ENCODE measurements at places on chromosomes 12 and 14.

GRCh38 chr14:58812050-58812910 lies 174.5 kb downstream of the DACT1 start:
- DNase-seq = no peak

- no peak for DNase-seq
Measured at GRCh38 chr12:25710128-25710527, 157.0 kb upstream of the LMNTD1 start.

- no peak for DNase-seq
Measured at GRCh38 chr12:67085699-67086098, 183.5 kb upstream of the CAND1 start.

- DNase-seq = peak; percentile 31
Measured at GRCh38 chr12:124395284-124395752, 100.4 kb downstream of the RFLNA start.

- no peak for DNase-seq
Measured at GRCh38 chr12:26836201-26836600, 3.2 kb upstream of the ITPR2 start.

GRCh38 chr12:85457016-85457415 lies 177.0 kb downstream of the ALX1 start:
- no peak for DNase-seq

DNA sequence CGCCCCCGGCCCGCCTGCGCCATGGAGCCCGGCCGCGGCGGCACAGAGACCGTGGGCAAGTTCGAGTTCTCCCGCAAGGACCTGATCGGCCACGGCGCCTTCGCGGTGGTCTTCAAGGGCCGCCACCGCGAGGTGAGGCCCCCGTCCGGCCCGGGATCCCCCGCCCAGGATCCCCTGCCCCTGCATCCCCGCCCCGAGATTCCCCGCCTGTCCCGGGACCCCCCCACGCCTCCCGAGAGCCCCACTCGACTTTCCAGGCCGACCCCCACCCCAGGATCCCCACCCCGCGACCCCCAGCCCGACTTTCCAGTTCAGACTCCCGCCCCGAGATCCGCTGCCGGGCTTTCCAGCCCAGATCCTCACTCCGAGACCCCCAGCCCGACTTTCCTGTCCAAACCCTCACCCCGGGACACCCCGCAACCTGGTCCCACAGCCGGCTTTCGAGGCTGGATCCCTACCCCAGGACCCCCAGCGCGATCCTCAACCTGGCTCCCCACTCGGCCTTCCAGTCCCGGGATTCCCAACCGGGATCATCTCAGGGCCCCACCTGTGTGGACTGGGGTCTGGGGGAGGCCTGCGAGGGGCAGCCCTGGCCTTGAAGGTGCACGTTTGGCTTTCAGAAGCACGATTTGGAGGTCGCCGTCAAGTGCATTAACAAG lies 688 bp downstream of the ULK1 start:
- DNase-seq = peak; percentile 22

DNA sequence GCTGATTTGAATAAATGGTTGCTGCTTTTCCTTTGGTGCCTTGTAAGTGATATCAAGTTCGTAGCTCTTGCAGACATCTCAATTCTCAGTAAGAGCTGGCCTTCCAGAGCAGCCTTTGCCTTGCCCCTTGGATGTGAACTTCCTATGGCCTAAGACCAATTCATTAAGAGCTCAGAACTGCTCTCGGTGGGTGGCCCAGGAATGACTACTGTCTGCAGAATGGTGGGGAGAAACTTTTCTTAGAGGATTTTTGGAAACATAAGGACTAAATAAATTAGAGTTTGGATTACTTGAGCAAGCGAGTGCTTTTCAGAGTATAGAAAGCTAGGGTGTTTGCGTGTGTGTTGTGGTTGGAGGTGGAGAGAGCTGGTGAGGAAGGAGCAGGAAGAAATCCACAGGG lies 306.4 kb upstream of the TBX3 start:
- DNase-seq = no peak

DNA sequence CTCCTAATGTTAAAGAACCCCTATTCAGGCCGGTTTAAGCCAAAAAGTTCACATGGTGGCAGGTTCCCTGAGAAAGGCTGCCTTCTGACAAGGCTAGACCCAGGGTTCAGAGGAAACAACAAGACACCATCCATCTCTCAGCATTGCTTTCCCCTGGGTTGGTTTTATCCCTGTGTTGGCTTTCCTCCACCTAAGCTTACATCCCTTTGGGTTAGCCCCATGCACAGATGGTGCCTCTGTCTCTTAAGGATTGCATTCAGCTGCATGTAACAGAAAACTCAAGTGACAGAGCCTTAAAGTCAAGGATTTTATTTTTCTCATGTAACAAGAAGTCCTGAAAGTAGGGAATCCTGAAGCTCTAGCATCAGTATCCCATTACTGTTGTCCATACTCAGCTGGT lies 42.8 kb upstream of the RIN3 start:
- no peak for DNase-seq

DNA sequence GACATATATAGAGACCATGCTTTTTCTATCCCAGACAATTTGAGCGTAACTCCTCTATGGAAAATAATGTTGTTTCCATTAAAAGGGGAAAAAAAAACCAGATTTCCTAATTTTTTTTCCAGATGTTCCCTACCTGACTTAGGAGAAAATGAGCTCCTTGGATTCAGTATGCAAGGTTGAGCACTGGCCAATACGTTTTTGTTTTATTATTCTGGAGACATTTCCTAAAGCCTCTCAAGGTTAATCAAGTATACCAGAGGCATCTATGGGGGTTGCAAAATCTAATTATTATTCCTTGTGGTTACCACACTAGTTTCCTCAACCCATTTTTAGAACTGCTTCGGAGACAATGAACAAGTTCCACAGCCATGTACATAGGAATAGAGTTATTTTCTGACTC lies 291.3 kb downstream of the SLC16A7 start:
- DNase-seq = no peak

GRCh38 chr12:106527356-106527755 lies 55.4 kb upstream of the RFX4 start:
- DNase-seq = peak; percentile 7

DNA sequence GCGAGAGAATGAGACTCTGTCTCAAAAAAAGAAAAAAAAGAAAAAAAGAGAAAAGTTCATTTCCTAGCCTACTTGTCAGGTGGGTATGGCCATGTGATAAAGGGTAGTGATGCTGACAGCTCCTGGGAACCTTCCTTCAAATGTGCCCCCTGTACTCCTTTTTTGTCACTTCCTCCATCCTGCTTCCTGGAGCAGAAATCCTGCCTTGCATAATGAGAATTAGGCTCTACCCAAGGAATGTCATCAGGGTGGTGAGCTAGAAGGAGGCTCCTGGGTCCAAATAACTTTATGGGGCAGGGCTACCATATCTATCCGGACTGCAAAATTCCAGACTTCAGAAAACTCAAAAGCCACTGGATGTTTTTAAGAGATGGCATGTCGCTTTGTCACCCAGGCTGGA lies 27.8 kb upstream of the FBXO34 start:
- no peak for DNase-seq

All from iris pigment epithelial cell (primary cell).